ENCODE measurements at places on chromosomes 5 and 9.

DNA sequence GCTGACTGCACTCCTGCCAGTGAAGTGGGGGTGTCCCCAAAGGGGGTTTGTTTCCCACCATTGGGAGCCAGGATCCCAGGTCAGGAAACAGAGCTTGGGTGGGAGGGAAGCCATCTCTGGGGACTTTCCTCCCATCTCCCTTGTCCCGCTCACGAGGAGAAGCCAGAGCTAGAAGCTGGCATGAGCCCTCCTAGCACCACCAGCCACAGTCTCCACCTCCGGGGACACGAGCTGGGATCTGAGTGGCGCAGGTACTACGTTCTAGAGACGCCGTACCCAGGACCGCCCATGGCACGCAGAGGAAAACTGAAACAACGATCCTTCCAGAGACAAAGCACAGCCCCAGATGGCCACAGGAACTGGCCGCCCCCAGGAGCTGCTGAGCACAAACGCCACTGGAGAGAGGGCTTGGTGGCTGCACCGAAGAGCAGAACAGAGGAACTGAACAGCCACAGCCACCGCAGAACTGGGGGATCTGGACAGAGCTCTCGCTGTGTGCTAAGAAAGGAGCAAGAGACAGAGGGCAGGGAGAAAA, 29.8 kb downstream of the ADAMTS2 start:
- no peak for DNase-seq

GRCh38 chr9:136742591-136743391, at the start of gene LCN10:
LCN10 (minus strand) TSS chr9:136742940; CDS start chr9:136742903, 37 bp downstream.
- no peak for DNase-seq

- DNase-seq = peak; percentile 30
Observed at GRCh38 chr9:107650321-107650720, 160.8 kb upstream of the KLF4 start.

- no peak for DNase-seq
Observed at GRCh38 chr9:136339958-136340310, 12.6 kb downstream of the GPSM1 start.

DNA sequence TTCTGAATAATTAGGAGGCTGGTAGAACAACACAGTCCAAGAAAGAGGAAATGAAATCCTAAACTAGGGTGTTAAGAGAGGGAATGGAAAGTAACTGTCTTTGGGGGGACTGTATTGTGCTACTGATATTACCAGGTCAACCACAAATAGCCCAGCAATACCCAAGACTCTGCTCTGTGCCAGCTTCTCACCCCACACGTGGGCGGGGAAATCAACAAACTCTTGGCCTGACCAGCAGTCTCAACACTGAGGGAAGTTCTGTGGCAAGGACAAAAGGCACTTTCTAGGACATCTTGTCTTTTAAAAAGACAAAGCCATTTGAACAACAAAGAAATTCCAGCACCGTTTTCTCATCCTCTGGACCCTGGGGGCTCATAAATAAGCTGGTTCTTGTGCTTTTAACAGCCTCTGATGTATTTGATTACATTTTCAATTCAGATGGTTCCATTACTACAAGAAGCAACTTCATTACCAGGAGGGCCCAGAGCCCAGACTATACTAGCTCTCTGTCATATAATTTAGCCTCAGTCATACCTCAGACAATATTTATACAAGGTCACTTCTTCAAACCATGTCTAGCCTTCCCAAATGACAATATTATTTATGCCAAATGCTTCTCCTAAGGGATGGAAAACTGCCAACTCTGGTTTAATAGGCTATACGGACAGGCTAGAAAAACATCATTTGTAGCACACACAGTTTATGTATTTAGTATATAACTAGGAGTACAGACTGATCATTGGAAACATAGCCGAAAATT, 297.8 kb downstream of the CWC27 start:
- DNase-seq = no peak

GRCh38 chr5:131329286-131329560, 65.4 kb downstream of the CDC42SE2 start:
- no peak for DNase-seq
